ENCODE measurements at places on chromosomes 1 and 21. TPM values are rescaled to one million over a fixed set of nuclear protein-coding genes. Genes with fewer than 3 reads are reported as not detected.

GRCh38 chr1:2355373-2356261 lies 35.7 kb downstream of the MORN1 start:
- no peak overlapping the region for H3K4me3 ChIP-seq
- no peaks in the 10 kb centered on the region for H3K4me1 ChIP-seq
- no peak for DNase-seq
- no peaks in the 10 kb centered on the region for H3K27me3 ChIP-seq

NECTIN4 gene
- total RNA-seq = not detected

- no peaks in the 10 kb centered on the region for H3K27me3 ChIP-seq
- H3K36me3 ChIP-seq = no peaks in the 10 kb centered on the region
- H3K27ac ChIP-seq = no peak overlapping the region
- H3K4me1 ChIP-seq = no peaks in the 10 kb centered on the region
- no peak overlapping the region for H3K4me3 ChIP-seq
- no peak for DNase-seq
These were observed 254.5 kb downstream of the DNM3 start for GRCh38 chr1:172095846-172096245.

- H3K4me1 ChIP-seq = no peaks in the 10 kb centered on the region
- DNase-seq = no peak
These were observed 93.4 kb downstream of the DIRAS3 start for GRCh38 chr1:67957066-67957465.

CYP4A22 gene
- total RNA-seq = not detected

GRCh38 chr21:40379881-40380810 lies 466.8 kb downstream of the DSCAM start:
- no peaks in the 10 kb centered on the region for H3K36me3 ChIP-seq
- no peak overlapping the region for H3K27ac ChIP-seq
- DNase-seq = no peak

SLC19A1 gene
- 9.0 TPM for total RNA-seq

- H3K4me1 ChIP-seq = peaks cover 5% of the 10 kb centered on the region
- no peak overlapping the region for H3K27ac ChIP-seq
- H3K4me3 ChIP-seq = no peak overlapping the region
- no peak for DNase-seq
- peaks cover 2% of the 10 kb centered on the region for H3K36me3 ChIP-seq
- H3K27me3 ChIP-seq = no peaks in the 10 kb centered on the region
These were observed 2.7 kb downstream of the GORAB start for GRCh38 chr1:170534626-170535147.

GRCh38 chr1:158864595-158864994 lies 33.4 kb downstream of the MNDA start:
- no peak overlapping the region for H3K4me3 ChIP-seq
- H3K36me3 ChIP-seq = no peaks in the 10 kb centered on the region
- no peaks in the 10 kb centered on the region for H3K27me3 ChIP-seq
- H3K4me1 ChIP-seq = no peaks in the 10 kb centered on the region

DNA sequence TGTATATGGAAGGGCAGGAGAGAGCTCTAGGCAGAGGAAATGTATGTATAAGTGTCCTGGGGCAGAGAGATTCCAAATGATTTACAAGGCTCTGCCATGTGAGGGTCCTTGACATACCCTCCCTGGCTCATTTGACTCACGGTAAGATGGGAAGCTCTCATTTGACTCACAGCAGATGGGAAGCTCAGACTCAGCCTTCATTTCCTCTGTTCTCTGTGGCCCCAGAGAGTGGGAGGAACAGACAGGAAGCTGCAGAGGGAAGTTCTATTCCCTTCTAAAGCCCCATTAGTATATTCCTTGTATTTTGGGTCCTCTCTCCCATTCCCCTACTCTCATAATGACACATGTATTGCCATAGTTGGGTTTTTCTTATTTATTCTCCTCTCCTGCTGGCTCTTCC lies 44.9 kb downstream of the FOXD2 start:
- no peak overlapping the region for H3K4me3 ChIP-seq
- no peaks in the 10 kb centered on the region for H3K4me1 ChIP-seq
- H3K36me3 ChIP-seq = no peaks in the 10 kb centered on the region
- DNase-seq = no peak

KMO gene
- not detected for total RNA-seq

All from natural killer cell (primary cell).